Daoy (cell line): ENCODE measurements at places on chromosomes 12 and 14. TPM values are rescaled to one million over a fixed set of nuclear protein-coding genes. Genes with fewer than 3 reads are reported as not detected.

GRCh38 chr12:52295663-52296062 is 4.3 kb upstream of the KRT81 start:
- no peak for DNase-seq

DNA sequence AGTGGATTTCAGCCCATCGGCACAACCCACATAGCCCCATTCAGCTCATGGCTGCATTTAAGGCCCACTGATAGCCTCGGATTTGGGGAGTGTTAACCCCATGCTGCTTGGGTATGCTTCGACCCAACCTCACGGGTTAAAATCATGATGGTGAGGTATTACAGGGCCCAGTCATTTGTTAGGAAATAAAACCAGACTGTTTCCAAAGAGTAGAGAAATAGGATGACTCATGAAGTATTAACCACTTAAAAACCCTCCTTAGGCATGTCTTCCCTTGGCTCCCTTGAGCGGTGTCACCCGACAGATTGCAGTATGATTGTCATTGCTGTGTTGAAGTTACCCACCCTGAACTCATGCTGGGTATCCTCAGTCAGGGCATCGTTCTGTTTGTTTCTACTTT is 289.1 kb downstream of the CACNA1C start:
- peak; percentile 66 for DNase-seq

DNA sequence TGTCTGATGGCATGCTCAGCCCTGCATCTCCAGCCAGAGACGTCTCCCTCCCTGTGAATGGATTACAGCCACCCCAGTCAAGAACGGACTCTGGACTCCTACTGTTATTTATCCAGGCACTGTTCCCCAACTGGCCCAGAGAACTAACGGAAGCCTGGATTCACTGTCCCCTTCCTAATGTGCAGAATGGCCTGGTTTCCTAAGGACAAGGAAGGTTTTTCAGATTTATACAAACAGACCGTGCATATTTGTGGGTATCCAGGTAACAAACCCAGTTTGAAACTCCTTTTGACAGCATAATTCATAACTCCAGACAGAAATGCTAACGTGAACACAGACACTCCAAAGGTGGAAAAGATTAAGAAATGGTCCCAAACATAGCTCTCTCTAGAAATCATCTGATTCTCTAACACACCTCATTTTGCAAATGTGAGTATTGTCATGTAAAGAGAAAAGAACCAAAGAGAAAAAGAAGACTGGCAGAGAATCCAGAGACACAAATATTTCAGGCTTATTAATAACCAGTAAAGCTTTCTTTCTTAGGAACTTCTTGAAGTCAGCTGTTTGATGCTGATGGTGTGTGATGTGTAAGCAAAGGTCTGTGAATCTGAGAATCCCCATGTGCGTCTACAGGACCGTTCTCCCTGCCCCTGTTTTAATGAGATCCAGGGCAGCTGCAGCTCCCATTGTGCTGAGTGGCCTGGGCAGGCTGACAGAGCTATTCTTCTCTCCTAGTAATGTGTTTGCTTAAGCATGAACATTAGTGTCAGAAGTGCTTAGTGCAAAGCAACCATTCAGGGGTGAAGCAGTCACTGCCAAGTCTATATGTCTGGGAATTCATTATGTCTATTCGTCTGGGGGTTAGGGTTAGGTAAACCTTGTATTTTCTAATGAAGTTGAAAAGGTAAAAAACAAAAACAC is 86.8 kb upstream of the HIF1A start:
- peak; percentile 67 for DNase-seq

- no peak for DNase-seq
Observed at GRCh38 chr12:64082116-64082515, 140.0 kb downstream of the KICS2 start.

DNA sequence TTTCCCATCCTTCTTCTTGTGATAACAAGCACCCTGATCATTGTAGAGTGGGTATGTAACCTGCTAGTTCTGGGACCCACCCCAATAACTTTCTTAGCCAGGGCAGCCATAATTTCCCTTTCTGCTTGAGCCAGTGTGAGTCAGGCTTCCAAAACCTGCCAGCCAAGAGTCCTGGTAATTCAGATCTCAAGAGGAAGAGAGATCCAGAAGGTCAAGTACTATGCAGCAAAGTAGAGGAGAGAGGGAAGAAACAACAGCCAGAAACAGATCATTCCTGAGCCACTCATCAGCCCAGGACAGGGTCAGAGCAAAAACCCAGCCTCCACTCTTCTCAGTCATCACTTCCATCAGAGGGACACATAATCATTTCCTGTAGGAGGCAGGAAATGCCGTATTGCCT is 182.0 kb downstream of the DICER1 start:
- DNase-seq = no peak

DNA sequence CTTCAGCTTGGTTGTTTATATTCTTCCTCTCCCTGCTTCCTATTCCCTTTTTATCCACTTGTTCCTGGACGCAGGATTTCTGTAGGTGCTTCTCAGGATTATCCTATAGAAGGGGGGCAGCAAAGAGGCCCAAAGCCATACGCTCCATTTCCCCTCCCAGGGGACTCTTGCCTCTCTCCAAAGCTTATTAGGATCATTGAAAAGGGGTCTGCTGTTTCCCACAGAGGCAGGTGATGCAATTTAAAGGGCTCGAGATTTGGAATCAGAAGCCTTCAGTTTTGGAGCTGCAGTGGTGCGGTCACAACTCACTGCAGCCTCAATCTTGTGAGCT is 31.5 kb upstream of the SYNDIG1L start:
- no peak for DNase-seq

DNA sequence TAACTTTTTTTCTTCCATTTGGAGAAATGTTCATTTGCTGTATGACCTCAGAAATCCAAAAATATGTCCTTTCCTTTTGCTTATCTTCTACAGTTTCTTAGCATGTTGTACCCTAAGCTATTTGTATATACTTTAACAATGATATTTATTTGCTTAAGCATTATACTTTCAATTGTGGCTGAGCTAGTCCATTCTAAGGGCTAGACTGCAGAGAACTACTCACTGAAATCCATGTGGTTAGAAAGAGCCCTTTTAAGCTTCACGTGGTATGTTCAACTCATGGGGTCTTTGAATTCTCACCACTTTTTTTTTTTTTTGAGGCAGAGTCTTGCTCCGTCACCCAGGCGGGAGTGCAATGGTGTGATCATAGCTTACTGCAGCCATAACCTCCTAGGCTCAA is 122.5 kb downstream of the HMGA2 start:
- DNase-seq = no peak

DNA sequence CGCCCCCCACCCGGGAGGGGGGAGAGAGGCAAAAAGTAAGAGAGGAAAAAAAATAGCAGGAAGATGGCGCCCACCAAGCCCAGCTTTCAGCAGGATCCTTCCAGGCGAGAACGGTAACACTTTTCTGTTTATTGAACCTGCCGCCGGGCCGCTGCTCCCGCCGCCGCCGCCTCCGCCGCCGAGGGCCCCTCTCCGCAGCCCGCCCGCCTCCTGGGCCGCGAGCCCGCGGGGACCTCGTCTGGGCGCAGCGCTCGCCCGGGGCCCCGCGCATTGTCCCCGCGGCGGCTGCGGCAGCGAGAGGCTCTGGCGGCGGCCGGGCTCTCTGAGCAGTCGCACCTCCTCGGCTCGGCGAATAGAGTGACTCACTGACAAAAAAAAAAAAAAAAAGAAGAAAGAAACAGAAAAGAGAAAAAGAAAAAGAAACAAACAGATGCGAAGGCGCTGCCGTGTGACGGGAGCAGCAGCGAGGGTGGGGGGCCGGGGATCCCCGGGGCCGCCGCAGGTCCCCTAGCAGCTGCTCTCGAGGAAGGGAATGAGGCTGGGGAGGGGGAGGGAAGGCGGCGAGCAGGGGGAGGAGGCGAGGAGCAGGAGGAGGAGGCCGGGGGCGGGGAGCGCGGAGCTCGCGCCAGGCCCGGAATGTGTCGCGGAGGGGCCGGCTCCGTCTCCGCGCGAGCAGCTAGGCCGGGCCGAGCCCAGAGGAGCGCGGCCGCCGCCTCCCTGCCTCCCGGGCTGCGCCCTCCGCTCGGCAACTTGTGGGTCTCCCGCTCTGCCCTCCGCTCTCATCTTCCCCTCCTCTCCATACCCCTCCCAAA is 781 bp downstream of the NPAS3 start:
- peak; percentile 93 for DNase-seq

- no peak for DNase-seq
Observed at GRCh38 chr14:52793061-52793460, 1.7 kb upstream of the GNPNAT1 start.

- peak; percentile 91 for DNase-seq
Observed at GRCh38 chr12:12891080-12891880, at the start of gene GPRC5A. Gene GPRC5A (plus strand): TSS chr12:12891562. CDS start chr12:12908250, 16,688 bp downstream.

GRCh38 chr14:104701383-104702076 is 12.1 kb downstream of the INF2 start:
- DNase-seq = no peak

- peak; percentile 71 for DNase-seq
Observed at GRCh38 chr12:105748806-105749600, 389.8 kb downstream of the NUAK1 start.

DNA sequence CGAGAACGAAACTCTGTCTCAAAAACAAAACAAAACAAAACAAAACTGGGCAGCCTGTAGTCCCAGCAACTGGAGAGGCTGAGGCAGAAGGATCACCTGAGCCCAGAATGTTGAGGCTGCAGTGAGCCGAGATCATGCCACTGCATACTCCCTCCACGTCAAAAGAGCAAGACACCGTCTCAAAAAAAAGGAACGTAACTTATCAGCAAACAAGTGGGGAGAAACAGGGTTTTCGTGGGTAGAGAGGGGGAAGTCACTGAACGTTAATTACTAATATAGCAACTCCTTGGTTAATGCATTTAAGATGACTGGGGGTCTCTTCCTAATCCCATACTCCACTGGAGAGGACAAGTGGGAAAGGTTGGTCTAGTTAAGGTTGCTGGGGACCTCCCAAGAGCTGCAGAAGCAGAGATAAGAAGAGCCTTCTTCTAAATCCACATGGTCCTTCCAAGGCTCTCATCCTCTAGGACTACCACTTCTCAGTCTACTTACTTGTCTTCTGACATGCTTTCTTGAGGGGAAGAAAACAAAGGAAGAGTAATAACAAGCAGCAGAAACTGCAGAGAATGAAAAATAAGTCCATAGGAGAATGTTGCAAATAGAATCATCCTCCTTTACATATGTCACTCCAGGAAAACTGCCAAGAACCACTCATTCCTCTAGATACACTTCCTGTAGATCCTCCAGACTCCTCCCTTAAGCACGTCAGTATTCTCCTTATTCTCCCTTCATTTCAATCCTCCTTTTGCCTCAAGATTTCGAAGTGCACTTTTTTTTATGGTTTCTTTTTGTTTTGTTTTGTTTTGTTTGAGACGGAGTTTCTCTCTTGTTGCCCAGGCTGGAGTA is 5.8 kb downstream of the NUMB start:
- DNase-seq = peak; percentile 69

GRCh38 chr12:22044391-22044790 is 1.6 kb upstream of the CMAS start:
- DNase-seq = no peak

DNA sequence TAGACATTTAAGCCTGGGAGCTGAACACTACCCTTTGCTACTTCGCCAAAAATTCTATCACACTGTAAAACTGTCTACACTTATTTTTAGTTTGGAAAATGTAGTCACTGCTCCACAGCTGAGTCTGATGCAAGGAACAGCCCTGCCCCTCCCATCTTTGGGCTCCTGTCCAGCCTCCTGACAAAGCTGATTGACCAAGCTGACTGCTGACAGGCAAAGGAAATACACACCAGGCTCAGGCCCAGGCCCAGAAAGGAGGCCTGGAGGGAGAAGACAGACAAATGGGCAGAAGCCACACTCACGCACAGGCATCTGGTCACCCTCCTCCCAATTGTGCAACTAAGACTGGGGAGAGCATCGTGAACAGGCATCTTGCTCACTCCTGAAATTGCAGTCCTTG is 55.3 kb downstream of the ISCA2 start:
- no peak for DNase-seq

GRCh38 chr14:105039458-105040205 is 18.7 kb upstream of the CDCA4 start:
- DNase-seq = no peak

GRCh38 chr12:119225454-119225853 is 46.7 kb downstream of the HSPB8 start:
- DNase-seq = no peak

GRCh38 chr14:61561104-61561503 is 134.2 kb upstream of the HIF1A start:
- DNase-seq = peak; percentile 88

DNA sequence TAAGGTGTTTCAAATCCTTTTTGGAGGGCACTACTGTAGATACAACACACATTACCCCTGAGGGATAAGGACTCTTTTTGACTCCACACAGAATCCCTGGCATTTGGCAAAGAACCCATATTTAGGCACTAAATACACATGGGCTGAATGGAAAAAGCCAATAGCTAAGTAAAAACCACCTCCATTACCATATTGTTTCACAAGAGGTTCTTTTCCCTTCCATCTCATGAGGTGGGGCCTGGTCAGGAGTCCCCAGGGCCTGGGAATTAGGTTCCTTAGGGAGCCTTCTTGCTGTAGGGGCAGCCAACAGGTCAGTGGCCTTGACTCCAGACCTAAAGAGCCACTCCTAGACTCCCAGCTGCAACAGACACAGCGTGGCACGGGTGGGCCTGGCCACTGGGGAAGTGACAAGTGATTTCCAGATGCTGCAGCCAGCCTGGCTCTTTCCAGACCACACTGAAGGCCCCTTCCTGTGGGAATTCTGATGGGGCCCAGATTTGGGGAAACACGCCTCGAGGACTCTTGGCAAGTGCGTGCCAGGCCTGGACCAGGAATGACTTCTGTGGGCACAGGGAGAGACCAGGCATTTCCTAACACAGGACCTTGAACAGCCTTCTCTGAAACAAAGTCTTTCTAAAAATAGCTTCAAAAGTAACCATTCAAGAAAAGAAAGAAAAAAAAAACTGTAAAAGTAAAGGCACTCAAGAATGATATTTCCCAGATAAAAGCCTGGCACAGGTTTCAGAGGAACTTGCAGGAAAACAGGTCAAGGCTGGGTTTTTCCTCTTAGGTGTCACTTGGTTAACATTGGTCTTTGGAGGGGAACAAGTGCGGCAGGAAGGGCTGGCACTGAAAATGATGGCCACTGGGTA is 18.1 kb downstream of the SSH1 start:
- DNase-seq = peak; percentile 74

GRCh38 chr12:15629108-15629507 is 160.1 kb downstream of the EPS8 start:
- peak; percentile 83 for DNase-seq

- no peak for DNase-seq
Observed at GRCh38 chr14:45123271-45123670, 11.0 kb downstream of the FKBP3 start.

- no peak for DNase-seq
Observed at GRCh38 chr12:116996093-116996492, 85.3 kb downstream of the FBXW8 start.

Gene IFNG
- total RNA-seq = not detected in 2 replicates

Gene PTPN21
- 4.8 and 7.7 TPM in 2 replicates for total RNA-seq

Gene KERA
- total RNA-seq = not detected in 2 replicates

Gene CRIP1
- total RNA-seq = 15.0 and 20.4 TPM in 2 replicates

Gene KRT3
- total RNA-seq = not detected in 2 replicates

Gene RNASE8
- total RNA-seq = not detected in 2 replicates

Gene LRRK2
- 0.92 and 1.5 TPM in 2 replicates for total RNA-seq

Gene DPF3
- total RNA-seq = 5.0 and 6.4 TPM in 2 replicates

Gene KRT74
- total RNA-seq = not detected in 2 replicates

Gene ABHD4
- total RNA-seq = 11.7 and 12.8 TPM in 2 replicates

Gene PKP2
- total RNA-seq = 3.6 and 4.2 TPM in 2 replicates

Gene KLRC2
- total RNA-seq = 0.89 and 0.97 TPM in 2 replicates

Gene CLMN
- total RNA-seq = 3.5 and 4.2 TPM in 2 replicates
